ENCODE measurements at places on chromosomes 2 and 18. TPM values are rescaled to one million over a fixed set of nuclear protein-coding genes. Genes with fewer than 3 reads are reported as not detected.

DNA sequence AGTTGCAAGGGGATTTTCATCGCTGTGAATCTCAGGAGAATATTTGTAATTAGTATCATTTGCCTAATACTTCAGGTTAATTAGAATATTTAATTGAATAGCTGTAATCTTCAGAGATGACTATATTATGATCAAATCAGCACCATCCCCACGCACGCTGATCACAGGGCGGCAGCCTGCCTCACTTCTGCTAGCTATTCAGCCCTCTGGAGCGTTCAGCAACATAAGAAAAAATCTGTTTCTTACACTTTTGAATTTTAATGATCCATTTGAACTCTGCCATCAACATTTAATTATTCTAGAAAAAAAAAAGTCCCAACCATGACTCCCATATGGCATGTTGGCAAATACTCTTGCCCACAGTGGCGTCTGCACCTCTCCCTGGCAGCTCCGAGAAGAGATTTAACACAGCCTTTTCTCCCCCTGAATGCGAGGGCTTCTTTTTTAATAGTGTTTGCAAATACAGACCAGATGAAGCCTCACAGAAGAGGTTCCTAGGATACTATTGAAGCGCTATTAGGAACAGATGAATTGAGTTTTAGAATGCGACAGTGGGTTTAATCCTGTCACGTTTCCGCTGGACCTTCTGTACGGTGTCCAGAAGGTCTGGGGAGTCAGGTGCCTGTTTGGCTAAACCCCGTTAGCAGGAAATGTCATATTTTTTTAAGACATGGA, 731.9 kb upstream of the SALL3 start:
- no peak for DNase-seq

DNA sequence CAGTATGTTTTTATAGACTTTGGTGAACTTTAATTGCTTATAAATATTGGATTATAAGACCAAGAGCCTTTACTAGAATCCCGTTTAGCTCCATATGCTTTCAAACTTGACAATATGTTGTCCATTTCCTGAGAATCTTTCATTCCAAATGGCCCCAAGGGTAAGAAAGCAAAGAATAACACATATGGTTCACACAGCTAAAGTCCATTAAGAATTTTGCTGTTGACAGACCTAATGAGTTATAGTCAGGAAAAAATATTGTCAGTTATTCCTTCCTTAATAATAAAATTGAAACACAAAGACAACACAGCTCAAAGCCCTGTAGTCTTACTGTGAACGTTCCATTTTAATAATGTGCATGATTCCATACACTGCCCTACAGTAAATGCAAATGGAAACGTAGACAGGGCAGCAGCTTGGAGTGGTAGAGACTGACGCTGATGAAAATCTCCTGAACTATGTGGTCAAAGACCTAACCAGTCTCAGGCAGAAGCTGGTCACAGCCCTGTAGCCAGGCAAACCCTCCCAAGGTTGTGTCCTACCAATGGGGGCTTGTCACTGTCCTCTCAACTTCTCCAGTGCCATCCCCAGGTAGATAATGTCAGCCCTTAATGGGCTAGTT, 49.0 kb upstream of the ATIC start:
- no peak for DNase-seq

EPG5 gene
- total RNA-seq: 42.2 TPM

GRCh38 chr2:70723286-70723885, 44.6 kb downstream of the ADD2 start:
- DNase-seq: no peak

LDLRAD4 gene
- total RNA-seq: 277 TPM

C2orf81 gene
- total RNA-seq: 1.3 TPM

- DNase-seq: no peak
Observed at GRCh38 chr2:10136101-10136934, 13.8 kb downstream of the RRM2 start.

DNA sequence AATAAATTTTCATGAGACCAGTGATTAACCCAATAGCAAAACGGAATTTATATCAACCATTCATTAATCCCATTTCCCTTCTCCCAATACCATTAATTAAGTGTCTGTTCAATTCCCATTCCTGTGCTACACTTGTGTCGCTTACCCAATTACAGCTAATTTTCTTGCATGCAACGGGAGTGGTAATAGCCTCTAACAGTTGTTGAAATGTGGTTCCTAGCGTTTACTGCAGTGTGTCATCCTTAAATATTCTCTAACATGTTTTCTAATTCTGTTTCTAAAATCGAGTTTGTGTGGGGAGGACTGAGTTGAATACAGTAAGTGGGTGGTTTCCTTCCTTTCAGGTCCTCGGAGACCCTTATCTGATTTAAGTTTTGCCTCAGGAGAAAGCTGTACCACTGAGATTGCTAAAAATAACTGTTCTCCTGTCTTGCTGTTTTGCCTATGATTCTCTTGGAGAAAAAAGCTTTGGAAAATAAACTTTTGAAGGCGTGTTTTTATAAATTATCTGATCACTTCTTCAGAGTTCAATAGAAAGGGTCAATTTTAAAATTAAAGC, 59.3 kb upstream of the LRRTM1 start:
- no peak for DNase-seq

- DNase-seq: no peak
Observed at GRCh38 chr2:104845946-104846785, 7.7 kb upstream of the POU3F3 start.

DNA sequence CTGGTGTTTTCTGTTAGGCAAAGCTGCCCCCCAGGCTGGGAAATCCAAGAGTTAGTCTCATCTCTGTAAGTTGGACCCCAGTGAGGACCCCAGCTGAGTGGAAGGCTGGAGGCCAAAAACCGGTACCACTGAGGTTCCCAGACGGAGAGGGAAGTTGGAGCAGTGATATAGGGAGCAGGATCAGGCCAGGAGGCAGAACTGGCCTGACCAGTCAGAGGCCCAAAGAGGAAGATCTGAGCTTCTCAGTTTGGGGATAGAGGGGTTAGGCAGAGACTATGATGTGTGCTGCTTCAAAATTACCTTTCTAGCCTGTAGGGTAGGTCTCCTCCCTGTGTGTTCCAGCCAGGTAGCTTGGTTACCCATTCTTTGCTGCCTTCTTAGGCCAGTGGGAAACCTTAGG, 4.6 kb upstream of the RNF181 start:
- no peak for DNase-seq

DNA sequence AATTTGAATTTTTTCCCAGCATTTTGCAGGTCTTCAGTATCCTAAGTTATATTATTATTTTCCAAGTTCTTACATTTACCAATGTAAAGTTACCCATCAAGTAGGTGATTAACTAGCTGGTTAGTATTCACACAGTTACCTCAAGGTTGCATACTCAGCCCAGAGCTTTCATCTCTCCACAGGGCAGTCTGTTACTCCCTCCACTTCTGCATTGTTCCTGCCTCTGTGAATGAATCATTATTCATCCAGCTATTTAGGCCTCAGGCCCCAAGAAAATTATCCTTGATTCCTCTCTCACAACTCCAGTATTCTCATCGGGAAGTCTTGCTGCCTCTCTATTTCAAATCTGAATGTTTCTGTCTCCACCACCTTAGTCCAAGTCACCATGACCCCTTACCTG, 92.2 kb downstream of the SMC6 start:
- no peak for DNase-seq

- no peak for DNase-seq
Observed at GRCh38 chr2:128834207-128834879, 515.7 kb upstream of the HS6ST1 start.

GRCh38 chr2:164796999-164797398, 44.6 kb downstream of the COBLL1 start:
- no peak for DNase-seq

MITD1 gene
- 5.0 TPM for total RNA-seq

GRCh38 chr2:226325526-226325925, 474.1 kb downstream of the IRS1 start:
- DNase-seq: no peak

DNA sequence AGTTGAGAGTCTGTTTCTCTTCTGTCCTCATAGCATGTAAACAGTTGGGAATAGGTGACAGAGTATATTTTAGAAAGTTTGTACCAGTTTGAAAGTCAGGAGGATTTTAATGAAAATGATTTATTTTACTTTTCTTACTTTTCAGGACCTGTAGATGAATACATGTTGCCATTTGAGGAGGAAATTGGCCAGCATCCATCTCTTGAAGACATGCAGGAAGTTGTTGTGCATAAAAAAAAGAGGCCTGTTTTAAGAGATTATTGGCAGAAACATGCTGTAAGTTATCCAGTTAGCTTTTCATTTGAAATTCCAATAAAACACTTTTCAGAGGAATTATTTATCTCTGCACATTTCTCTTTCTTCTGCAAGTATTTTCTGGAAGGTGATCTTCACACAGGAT, 81.1 kb downstream of the ACVR2A start:
- no peak for DNase-seq

- DNase-seq: peak; percentile 58
Observed at GRCh38 chr2:238895891-238896600, 48.2 kb downstream of the TWIST2 start.

DNA sequence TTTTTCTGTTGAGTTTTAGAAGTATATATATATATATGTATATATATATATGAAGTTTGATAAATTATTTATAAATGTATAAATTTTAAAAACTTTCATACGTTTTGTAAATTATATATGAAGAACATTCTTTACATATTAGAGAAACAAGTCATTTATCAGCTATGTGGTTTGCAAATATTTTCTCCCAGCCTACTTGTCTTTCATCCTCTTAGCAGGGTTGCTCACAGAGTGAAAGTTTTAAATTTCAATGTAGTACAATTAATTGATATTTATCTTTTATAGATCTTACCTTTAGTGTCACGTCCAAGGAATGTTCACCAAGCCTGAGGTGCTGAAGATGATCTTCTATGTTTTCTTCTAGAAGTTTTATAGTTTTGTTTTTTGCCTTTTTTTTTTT, 78.3 kb upstream of the HS6ST1 start:
- DNase-seq: no peak

- DNase-seq: no peak
Observed at GRCh38 chr18:27413495-27414401, 228.6 kb upstream of the CHST9 start.

ITGB6 gene
- 28.1 TPM for total RNA-seq

AGXT gene
- total RNA-seq: not detected

DNA sequence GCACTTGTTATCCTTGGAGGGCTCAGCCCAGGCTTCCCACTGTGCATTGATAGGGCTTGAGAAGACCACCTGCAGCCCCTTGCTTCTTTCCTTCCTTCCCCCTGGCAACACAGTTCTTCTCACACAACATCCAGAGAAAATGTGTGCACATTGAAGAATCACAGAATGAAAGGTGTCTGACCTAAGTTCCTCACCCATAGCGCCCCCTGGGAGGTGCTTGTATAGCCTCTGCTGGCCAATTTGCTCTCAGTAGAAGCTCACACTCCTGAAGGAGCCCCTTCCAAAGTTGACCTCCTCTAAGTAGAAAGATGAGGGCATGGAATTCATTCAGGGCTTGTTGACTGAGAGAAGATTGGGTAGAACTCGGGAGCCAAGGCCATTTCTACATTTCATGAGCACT, 758.4 kb upstream of the KLHL29 start:
- no peak for DNase-seq

GRCh38 chr2:175743011-175743410, 259.1 kb downstream of the LNPK start:
- no peak for DNase-seq

DNA sequence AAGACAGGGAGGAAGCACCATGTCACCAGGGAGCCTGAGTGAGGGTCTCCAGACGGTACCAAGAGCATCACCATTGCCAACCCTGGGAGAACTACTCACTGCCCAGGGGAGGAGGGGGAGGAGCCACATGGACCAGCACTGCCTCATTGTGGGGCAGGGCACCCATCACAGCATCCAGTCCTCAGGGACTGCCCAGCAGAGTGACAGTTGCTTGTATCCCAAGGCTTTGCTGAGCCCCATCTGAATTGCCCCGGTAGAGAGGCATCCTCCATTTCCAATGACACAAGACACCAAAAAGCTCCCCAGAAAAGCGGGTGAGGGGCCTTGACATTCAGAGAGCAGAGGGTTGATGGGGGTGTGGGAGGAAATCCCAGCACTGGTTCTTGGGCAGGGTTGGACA, 6.8 kb upstream of the CIB4 start:
- DNase-seq: no peak

ALLC gene
- total RNA-seq: not detected

SLC30A3 gene
- not detected for total RNA-seq

- peak; percentile 50 for DNase-seq
Observed at GRCh38 chr2:191846515-191847476, at the start of gene CAVIN2. Gene CAVIN2, minus strand, starts transcription at chr2:191847088. Its CDS starts 163 bp downstream, at chr2:191846925.

TPO gene
- 4.5 TPM for total RNA-seq

GRCh38 chr18:50869150-50869549, 9.8 kb upstream of the ME2 start:
- DNase-seq: no peak

- DNase-seq: no peak
Observed at GRCh38 chr2:239469106-239469960, 68.5 kb upstream of the HDAC4 start.

LONRF2 gene
- 2.5 TPM for total RNA-seq

SKA1 gene
- not detected for total RNA-seq

DNA sequence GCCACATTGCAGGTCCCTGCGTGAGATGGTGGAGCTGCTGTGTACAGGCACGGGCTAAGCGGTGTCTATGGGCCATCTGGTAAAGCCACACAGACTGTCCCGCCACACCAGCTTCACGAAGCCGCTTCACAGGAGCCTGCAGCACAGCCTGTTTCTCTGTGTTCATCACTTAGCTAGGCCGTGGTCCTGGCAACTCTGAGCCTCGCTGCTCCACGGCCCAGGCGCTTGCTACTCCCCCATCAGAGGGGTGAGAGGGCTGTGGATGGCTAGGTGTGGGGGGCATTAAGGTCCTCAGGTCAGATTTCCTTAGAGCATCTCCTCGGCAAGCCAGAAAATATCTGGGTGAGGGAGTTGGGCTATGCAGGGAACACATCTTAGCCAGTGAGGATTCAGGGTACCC, 225.7 kb downstream of the GLI2 start:
- no peak for DNase-seq

SPP2 gene
- total RNA-seq: not detected

DNA sequence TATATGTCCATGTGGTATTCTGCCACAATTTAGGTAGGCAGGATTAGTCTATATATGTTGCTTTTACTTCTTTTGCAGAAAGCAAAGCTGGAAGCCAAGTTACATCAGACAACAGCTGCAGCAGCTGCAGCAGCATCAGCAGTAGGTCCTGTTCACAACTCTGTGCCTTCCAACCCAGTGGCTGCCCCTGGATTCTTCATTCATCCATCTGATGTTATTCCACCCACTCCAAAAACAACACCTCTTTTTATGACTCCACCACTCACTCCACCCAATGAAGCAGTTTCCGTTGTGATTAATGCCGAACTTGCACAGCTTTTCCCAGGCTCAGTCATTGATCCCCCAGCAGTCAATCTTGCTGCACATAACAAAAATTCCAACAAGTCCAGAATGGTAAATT, 107.6 kb downstream of the BIRC6 start:
- DNase-seq: no peak

- no peak for DNase-seq
Observed at GRCh38 chr2:34652636-34653035, 1053.5 kb upstream of the FAM98A start.

GRCh38 chr2:29065068-29065811, 9.1 kb downstream of the PCARE start:
- DNase-seq: no peak

- no peak for DNase-seq
Observed at GRCh38 chr2:126885751-126886210, 12.9 kb upstream of the TEX51 start.

- peak; percentile 24 for DNase-seq
Observed at GRCh38 chr2:14428056-14428455, 204.5 kb upstream of the LRATD1 start.

GRCh38 chr2:70103531-70104061, 16.3 kb downstream of the PCBP1 start:
- DNase-seq: no peak
